Activated CD8-positive, alpha-beta memory T cell treated with anti-CD3 and anti-CD28 coated beads, Interleukin-2, amount 10 ng/mL, durations not matched to agents 7 days and 5 days (primary cell): ENCODE measurements at places on chromosomes 16 and 17.

DNA sequence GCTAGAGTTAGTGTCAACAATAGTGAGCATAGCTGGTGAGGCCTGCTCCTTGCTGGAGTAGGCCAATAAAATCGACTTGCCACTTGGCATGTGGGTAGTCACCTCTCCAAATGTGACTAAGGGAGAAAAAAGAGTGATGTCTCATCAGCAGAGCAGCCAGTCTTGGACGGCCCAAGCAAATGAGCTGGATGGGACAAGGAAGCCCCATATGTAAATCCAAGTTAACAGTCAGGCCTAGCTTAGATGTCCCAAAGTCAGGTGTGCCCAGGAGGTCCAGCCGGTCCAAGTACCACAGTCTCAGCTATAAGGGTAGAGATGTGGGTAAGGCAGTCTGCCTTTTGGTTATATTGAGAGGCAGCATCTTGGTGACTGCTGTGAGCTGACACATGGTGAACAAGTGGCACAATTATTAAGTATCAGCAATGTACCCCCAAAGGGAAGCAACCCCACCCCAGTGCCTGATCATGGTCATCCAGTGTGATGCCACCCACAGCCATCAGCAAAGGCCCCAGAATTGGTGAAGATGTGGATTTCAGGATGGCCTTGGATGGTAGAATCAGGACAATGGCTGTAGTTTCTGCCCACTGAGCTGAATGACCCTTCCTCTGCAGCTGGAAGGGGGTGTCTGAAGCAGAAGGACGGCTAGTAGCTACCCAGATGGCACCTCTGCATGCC lies 83.4 kb downstream of the TNFRSF13B start:
- DNase-seq = no peak

GRCh38 chr16:63655846-63656245 lies 1466.0 kb downstream of the CDH11 start:
- DNase-seq = no peak

DNA sequence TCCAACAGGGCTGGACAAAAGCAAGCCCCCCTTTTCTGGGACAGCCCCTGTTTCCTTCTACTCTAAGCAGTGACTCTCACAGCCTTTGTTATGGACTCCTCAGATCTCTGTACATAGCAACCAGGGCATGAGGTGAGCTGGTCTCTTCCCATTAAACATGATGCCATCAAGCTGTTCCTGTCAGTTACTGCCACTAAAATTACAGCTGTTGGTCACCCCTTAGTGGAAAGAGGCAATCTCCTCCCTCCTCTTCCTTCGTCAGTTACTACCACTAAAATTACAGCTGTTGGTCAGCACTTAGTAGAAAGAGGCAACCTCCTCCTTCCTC lies 95.2 kb upstream of the SMIM36 start:
- no peak for DNase-seq

- no peak for DNase-seq
Measured at GRCh38 chr17:75642784-75643642, 9.8 kb downstream of the SMIM5 start.

DNA sequence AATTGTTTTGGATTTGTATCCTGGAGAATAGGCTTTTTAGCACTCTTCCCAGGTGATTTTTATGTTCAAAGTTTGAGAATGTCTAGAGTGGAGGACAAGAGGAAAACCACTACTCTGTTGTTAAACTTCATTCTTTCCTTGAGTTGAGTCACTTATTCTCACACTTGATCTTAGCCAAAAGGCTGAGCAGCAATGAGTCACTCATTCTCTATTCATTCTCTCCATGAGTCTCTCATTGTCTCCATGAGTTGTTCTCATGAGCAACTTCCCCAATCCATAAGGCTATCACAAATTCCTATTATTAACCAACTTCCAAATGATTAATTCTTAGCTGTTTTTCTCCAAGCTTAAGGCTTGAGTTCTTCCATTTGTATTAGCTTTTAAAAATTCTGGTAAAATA lies 1393.3 kb downstream of the CDH8 start:
- no peak for DNase-seq

GRCh38 chr16:62921904-62922303 lies 885.7 kb upstream of the CDH8 start:
- no peak for DNase-seq

DNA sequence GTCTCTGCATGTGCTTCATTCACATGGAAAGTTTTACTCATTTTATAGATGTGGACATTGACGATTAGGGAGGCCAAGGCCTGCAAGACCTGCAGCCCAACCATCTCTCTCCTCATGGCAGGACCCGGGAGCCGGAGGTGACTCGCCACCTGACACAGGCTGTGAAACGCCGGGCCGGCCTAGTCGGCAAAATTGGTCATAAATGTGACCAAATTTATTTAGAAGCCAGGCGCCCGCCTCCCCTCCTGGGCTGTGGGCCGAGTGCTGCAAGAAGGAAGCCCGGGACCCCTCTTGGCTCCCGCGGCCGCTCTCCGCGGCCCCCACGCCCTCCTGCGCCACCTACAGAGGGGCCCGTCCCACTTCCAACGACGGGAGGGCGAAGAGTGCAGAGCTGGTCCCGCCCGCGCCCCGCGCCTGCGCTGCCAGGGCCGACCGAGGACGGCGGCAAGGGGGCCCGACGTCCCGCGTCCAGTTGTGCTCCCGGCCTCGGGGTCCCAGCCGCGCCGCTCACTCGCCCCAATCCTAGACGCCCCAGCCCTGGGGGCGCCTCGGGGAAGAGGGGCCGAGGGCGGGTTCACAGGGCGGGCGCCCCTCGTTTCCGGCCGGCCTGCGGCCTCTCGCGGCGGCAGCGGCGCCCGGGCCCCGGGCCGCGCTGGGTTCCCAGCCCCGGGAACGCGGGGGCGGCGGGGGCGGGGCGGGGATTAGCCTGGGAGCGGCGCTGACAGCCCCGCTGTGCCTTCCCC lies 47.5 kb downstream of the WNT3 start:
- no peak for DNase-seq

- no peak for DNase-seq
Measured at GRCh38 chr17:76014925-76015261, 12.2 kb downstream of the EVPL start.

DNA sequence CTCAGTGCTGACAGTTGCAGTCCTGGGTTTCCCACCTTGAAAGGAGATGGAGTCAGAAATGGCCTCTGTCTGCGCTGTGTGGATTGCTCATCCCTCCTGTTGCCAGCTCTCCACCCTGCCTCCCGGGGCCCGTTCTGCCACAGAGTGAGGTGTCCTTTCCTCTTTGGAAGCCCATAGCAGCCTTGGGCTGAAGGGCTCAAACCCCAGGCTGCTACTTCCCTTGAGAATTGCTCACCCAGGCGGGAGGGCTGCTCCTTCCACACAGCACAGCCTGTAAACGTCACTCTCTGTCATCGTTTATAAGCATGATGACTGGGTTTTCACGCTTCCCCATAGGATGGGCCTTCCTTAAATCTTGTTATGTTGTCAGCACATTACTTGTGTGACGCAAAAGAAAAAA lies 62.7 kb downstream of the FOXK2 start:
- DNase-seq = no peak

GRCh38 chr17:78211032-78211431 lies 3.0 kb upstream of the BIRC5 start:
- no peak for DNase-seq

- peak; percentile 71 for DNase-seq
Measured at GRCh38 chr17:77319211-77320043, 178.7 kb downstream of the SEC14L1 start.

DNA sequence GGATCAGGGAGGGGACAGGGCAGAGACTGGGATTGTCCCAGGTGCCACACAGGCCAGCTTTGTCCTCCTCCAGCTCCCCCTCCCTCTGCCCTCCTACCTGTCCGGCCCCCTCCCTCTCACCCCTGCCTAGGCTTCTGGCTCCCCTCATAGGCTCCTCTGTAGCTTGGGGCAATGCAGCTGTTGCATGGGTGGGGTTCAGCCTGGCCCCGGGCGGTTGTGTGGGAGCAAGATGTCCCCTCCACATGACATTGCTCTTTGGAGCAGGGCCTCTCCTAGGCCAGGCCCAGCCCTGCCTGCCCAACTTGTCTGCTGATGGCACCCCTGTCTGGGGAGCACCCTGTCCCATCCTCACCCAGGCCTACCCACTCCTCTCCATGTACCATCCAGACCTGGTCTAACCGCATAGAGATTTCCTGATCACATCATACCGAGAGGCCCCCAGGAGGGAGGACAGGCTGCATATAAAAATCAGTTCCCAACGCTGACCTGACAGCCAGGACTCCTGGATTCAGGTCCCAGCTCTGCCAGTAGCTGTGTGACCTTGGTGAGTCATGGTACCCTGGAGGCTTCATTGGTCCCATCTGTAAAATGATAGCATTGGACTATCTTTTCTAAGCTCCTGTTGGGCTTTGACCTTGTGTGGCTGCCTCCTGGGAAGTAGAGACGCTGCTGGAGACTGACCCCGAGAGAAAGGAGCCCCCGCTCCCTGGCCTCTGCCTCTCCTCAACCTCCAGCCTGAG lies 48.8 kb upstream of the DLX4 start:
- DNase-seq = no peak

GRCh38 chr16:5647051-5647450 lies 549.5 kb upstream of the EEF2KMT start:
- DNase-seq = no peak

- no peak for DNase-seq
Measured at GRCh38 chr16:73615071-73615940, 567.4 kb upstream of the ZFHX3 start.

DNA sequence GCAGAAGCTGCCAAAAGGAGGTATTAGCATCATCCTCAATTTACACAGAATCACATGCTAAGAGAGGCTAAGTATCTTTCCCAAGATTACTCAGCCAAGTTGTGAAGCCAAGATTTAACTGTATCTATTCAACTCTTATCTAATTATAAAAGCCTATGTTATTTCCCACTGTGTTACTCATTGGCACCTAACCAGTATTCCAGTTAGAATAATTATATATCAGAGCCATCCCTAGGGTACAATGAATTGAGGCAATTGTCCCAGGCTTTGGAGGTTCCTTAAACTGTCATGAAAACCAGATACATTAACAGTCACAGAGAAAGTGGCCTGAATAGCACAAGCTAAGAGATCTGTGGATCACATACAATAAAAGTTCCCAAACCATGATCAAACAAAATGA lies 10.9 kb upstream of the AMFR start:
- no peak for DNase-seq

DNA sequence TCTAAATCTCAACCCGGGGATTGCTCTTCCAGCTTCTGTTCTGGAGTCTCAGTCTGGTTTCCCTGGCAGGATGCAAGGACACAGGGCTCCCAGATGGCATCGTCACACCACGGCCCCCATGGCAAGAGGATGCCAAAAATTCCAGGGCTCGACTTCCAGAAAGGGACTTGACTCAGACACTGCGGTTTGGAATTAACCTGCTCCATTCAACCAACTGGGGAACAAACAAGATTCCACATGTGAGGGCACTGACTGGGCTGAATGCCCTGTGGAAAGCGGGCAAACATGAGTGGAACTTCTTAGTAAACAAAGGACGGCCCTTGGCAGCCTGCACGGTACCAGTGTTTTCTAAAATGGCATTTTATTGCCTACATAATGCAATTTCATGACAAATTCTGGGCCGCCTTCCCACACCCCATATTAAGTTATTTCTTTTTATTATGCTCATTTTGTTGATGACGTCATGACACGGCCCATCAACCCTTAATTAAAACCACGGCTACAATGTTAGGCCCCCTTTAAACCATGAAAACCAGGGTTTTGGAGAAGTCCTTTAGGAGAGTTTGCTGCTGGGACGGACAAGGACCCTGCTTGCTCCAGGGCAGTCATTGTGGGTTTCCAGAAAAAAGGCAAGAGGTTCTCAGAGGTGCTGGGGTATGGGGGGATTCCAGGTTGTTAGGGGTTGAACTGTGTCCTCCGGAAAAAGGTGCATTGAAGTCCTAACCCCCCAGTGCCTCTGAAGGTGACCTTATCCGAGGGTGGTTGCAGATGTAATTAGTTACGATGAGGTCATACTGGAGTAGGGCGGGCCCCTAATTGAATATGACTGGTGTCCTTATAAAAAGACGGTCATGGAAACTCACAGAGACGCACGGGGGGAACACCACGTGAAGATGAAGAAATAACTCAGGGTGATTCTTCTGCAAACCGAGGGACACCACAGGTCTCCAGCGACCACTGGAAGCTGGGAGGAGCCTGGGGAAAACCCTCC lies 205.6 kb downstream of the FOXL1 start:
- DNase-seq = no peak

DNA sequence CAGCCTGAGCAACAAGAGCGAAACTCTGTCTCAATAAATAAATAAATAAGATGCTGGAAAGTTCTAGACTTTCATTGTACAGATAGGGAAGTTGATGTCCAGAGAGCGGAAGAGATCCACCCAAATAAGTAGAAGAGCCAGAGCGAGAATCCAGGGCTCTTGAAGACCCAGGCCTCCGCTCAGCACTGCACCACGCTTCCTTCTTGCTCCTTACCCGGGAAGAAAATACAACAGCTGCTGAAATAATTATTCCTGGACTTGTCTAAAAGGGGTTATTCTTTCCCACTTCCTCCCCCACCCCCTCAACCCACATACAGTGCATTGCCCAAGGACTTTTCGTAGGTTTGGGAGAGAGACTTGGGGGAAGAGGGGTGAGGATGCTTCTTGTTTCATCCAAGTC lies 26.7 kb downstream of the CDK5RAP3 start:
- no peak for DNase-seq

DNA sequence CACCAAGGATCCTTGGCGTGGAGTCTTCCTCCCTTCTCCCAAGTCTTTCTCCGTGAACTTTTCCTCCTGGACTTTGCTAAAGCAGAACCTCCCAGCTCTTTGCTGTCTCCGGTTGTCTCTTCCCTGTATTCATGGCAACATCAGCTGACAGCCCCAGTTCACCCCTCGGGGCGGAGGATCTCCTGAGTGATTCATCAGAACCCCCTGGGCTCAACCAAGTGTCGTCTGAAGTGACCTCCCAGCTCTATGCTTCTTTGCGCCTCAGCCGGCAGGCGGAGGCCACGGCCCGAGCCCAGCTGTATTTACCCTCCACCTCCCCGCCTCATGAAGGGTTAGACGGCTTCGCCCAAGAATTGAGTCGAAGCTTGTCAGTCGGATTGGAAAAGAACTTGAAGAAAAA lies 943 bp downstream of the CNTROB start:
- DNase-seq = peak; percentile 70
